ENCODE measurements at places on chromosomes 2 and 18.

GRCh38 chr18:62324917-62325805, at the start of gene TNFRSF11A:
TSS of gene TNFRSF11A (plus strand) at chr18:62325310. CDS start at chr18:62325353, 43 bp downstream.
- peak; percentile 33 for DNase-seq

GRCh38 chr2:1654696-1655374, 89.5 kb downstream of the PXDN start:
- DNase-seq: no peak

GRCh38 chr2:72678024-72678423, 147.8 kb downstream of the EXOC6B start:
- DNase-seq: no peak

- no peak for DNase-seq
Observed at GRCh38 chr2:216111122-216111521, 2.0 kb downstream of the XRCC5 start.

- DNase-seq: no peak
Observed at GRCh38 chr18:55301824-55302166, 286.2 kb downstream of the TCF4 start.

GRCh38 chr18:45829855-45830254, 4.4 kb downstream of the SIGLEC15 start:
- DNase-seq: no peak

DNA sequence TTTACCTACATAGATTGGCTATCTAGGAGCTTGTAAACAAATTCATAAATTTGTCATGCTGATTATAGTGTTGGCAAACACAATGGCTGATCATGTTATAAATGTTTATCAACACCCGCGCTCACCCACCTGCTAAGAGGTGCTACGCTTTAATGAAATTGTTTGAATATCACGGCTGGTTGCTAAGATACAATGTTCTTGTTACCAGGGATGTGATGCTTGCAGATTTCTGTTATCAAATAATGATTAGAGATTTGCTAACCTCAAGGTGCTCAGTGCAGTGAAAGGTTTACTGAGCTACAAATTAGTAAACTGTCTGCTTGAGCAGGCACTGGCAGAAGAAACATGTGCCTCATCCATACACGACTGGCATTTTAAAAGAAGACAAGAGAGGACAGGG, 160.0 kb upstream of the ZEB2 start:
- DNase-seq: no peak

DNA sequence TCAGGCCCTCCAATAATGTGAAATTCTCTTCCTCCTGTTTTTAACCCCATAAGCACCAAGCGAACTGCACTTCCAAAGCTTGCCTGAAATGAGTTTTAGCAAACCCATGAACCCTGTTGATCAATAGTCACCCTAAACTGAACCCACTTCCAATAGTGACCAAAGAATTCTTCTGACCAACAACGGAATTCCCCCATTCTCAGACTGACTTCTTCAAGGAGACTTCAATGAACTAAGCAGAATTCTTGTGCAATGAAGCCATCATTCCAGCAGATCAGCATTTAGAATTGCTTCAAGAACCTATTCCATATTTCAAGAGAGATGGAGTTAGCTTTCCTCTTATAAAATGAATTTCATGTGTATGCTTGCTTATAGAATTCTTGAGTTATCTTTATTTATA, 176.9 kb upstream of the FN1 start:
- DNase-seq: no peak

DNA sequence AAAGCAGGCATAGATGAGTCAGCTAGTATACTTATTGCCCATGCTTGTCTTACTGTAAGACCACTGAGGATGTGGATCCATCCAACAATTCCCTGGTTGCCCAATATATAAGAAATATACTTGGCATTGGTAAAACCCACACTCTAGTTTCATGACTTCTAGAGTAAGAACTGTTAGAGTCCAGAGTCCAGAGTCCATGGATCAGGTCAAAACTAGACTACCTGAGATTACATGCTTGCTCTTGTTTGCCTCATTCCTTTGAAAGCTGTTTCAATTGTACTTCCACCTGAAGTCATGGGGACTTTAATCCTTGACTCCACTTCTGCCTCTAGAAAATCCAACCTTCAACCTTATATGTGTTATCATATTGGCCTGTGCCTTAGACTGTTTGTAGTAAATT, 707.6 kb upstream of the FAM98A start:
- no peak for DNase-seq

- no peak for DNase-seq
Observed at GRCh38 chr2:158255257-158255656, 153.6 kb downstream of the UPP2 start.

DNA sequence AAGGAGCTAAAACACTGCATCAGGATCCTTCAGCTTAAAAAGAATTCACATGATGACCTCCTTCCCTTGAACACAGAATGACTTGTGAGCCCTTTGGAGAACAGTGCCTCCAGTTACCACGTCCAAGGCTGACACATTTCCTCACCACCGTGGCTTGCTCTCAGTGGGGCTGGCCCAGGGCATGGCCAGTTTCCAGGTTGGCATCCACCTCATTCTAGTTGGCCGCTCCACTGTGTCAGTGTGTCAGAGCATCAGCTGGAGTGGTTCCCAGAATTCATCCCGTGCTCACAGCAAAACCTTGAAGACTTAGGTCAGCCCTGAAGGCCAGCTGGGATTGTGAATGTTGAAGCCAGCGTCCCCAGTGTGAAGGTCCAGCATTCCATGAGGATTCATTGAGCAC, 158.5 kb downstream of the INSIG2 start:
- DNase-seq: no peak

DNA sequence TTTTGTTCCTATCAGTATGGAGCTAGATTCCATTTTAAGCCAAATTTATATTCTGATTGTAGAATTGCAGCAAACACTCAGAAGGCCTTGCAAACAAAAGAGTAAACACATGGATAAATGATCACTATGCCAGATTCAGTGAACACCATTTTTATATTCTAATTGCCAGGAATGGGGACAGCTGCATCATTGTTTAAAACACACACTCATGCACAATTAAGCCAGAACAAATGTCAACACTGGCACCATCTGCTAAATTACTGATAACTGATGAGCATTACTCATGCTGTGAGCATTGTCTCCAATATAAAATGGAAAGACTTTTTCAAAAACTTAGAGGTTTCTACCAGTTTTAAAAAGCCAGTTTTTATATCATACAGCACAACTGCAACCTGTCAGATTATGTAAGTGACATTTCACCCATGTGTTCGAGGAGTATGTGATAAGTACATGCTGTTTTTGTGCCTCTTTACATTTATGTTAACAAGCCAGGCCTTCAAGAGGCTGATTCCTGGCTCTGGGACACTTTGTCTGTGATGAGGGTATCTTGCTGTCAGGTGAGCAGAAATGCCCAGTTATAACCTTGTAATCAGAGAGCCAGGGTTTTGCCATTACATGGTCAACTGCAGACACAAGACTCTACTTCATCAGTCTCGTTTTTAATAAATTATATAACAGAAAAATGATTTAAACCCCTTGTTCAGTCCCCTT, 4.4 kb upstream of the ST8SIA5 start:
- no peak for DNase-seq

DNA sequence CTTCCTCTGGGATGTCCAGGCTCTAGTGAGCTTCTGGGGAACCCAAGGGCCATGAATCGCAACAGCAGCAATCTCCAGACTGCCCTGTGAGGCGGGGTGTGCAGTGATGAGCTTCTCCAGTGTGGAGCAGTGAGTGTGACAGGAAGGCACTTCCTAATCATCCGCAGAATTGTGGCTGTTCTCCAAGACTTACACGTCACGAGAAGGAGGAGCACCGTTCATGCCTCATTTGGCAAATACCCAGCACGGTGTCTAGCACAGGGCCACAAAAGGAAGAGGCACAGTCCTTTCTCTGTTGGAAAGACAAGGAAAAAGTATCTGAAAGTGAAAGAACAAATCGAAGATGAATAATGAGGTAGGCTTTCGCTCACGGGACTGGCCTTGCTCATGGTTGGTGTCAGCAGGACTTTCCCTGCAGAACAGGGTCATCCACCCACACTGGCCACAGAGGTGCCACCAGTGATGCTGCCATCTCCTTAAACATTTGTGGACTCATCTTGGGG, 125.1 kb upstream of the HAAO start:
- DNase-seq: no peak

DNA sequence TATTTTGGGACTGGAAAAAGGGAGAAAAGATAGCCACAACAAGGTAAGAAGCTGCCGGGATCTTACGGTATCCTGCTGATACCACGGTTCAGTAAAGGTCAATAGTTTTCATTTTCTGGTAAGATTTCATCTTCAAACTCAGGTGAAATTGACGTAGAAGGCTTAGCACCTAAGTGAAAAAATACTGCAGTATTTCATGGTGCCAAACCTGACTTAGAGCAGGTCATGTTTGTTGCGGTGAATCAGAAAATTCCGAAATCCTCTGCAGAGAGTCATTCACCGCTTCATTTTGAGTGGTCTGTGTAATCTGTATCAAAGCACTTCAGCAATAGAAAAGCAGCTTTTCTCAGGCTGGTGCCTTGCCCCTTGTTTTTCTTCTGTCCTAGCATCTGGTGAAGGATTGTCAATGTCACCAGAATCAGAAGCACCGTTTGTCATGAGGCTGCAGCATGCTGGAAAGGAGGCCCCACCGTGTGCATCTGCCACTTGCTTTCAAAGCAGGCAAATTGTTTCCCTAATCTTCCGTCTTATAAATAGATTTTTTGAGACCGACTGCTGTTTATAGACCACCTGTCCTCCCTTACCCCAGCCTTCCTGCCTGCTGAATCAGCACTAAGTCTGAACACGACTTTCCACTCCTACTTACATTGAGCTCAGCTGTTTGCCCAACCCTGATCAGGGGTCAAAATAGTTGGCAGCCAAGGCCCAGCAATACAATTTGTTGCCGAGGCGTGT, 156.3 kb downstream of the EML6 start:
- DNase-seq: no peak

- no peak for DNase-seq
Observed at GRCh38 chr2:74746480-74746879, 87.4 kb upstream of the HK2 start.

GRCh38 chr2:72950558-72951255, 33.4 kb downstream of the EMX1 start:
- no peak for DNase-seq

DNA sequence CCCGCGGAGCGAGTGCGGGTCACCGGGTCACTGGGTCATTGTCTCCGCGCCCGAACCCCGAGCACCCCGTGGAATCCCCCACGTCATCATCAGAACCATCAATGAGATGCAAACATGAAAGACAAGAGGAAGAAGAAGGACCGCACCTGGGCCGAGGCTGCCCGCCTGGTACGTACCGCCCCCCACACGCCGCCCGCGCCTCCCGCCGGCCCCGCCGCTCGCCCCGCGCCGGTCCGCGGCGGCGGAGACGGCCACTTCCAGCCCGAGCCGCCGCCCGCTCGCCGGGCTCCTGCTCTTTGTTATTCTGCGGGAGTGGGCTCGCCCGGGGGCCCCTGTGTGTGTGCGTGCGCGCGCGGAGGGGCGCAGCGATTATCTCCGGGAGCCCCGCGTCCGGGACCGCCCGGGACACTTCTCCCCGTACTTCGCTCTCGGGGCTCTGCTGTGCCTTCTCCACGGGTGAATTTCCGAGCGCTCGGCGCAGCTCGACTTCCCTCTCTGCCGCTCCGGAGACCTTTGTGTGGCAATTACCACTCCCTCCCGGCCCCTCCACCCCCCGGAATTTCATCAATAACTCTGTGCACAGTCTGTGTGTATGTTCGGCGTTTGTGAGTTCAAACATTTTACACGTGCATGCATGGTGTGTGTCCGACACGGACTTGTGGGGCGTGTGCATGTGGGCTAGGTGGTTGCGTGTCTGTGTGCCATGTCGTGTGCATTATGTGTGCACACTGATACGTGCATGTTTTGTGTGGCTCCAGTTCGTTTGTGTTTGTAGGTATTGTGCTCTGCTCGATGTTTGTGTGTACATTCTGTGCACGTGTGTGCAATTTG, 714 bp downstream of the ASXL3 start:
- no peak for DNase-seq

DNA sequence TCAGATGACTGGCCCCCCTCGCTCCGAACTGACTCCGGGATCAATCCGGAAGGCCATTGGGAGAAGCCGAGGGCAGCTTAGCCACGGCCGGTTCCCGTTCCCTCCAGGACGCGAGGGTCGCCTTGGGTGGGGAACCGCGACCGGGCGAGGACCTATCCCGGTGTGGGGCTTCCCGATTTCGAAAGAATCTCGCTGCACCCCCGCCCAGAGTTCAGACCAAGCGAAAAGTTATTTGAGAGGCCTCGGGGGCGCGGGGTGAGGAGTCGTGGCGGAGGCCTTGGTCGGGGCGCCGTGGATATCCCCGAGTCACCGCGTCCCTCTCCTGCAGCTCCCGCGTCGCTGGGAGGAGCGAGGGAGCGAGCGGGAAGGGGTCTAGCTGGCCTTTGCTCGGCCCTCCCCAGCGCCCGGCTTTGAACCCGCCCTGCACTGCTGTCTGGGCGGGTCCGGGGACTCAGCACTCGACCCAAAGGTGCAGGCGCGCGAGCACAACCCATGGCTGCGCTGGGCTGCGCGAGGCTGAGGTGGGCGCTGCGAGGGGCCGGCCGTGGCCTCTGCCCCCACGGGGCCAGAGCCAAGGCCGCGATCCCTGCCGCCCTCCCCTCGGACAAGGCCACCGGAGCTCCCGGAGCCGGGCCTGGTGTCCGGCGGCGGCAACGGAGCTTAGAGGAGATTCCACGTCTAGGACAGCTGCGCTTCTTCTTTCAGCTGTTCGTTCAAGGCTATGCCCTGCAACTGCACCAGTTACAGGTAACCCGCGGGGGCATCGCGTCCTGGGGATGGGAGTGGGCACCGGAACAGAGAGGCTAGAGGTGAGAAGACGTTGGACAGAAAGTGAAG, at the start of gene CYP27A1:
TSS of gene CYP27A1 (plus strand) at position 457 of the 837 bp plus-strand sequence. CDS start at position 493, 36 bp downstream.
- DNase-seq: no peak

DNA sequence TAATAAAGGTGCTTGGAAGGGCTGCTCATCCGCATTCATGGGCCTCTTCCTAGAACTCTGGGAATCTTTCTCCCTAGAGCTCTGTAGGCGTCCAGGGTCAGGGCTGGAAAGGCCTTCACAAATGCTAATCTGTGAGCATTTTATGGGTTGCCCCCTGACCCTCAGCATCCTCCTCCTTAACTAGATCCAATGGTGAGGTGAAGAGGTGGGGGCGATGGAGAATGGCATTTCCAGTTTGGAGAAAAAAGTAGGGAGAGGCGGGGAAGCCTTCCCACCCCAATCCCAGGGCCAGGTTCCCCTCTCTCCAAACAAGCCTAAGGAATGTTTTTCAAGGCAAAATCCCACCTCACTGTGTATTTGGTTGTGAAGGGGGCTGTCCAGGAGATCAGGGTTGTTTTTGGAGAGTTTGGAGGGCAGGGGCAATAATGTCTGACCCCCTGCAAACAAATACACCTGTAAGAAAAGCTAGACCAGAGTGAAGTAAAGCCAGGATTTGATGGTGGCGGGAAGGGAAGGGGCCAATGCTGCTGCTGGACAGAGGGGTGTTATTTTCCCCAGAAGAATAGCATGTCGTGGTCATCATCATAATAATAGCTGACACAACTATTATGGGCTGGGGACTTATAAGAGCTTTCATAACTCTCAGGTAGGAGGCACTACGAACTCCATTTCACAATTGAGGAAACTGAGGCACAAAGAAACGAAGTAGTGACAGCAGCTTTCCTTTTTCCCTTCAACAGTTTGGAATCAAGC, 1.4 kb upstream of the MYCN start:
- no peak for DNase-seq

- DNase-seq: no peak
Observed at GRCh38 chr2:105972246-105972645, 221.9 kb downstream of the UXS1 start.

GRCh38 chr2:77470096-77470495, 52.1 kb downstream of the LRRTM4 start:
- DNase-seq: no peak

- DNase-seq: no peak
Observed at GRCh38 chr2:228180181-228181097, 1.0 kb downstream of the SPHKAP start.
